ENCODE measurements at places on chromosomes 12 and 14. TPM values are rescaled to one million over a fixed set of nuclear protein-coding genes. Genes with fewer than 3 reads are reported as not detected.
A peak's percentile ranks its signal among the peaks of the same experiment; 100 is the strongest.

DNA sequence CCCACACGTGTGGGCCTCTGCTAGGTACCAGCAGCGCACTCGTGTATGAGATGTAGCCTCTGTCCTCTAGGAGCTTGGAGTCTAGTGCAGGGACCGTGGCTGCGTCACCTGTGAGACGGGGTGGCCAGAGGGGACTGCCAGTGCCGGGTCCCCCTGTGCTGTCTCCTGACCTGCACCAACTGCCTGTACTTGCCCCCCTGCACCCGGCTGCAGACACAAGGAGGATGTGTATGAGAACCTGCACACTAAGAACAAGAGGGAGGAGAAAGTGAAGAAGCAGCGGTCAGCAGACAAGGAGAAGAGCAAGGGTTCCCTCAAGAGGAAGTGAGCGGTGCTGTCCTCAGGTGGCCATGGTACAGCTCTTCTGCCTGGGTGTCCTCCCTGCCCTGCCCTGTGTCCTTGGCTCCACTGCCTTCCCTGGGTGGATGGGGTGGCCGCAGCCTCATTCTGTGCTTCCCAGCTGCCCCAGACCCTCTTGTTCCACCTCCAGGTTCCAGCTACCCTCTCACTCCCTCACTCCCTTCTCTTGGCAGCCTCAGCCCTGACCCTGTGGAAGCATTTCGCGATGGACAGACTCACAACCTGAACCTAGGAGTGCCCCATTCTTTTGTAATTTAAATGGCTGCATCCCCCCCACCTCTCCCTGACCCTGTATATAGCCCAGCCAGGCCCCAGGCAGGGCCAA, 9.6 kb downstream of the PTPN6 start:
- H3K27ac ChIP-seq = peak overlapping the region; percentile 96
- H3K4me1 ChIP-seq = peaks cover 63% of the 10 kb centered on the region
- peaks cover 41% of the 10 kb centered on the region for H3K36me3 ChIP-seq
- peak; percentile 55 for DNase-seq

DNA sequence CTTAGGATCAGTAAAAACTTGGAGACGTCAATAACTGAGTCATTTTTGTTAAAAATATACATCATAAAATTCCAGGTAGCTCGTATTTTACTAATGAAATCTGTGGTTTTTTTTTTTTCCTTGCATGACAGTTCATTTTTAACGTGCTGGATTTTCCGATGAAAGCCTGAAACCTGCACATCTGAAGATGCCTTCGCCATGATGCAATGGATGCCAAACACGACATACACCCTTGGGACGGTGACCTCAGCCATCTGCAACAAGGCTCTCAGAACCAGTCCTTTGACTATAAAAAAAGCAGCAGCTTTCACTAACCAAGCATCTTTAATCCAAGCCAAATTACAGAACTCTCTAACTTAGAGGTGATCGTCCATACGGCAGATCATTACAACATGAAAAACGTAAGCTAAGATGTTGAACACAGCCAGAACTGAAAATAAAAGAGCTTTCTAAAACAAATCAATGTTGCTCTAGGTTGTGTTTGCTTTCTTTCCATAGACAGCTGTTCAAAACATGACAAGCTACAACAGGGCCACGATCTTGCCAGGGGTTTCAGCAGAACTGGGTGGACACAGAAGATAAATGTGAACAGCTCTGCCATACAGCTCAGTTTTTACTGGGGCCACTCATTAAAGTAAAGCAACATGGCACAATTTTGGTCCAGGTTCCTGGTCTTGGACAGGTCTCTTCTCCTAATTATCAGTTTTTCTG, 7.8 kb downstream of the NIN start:
- no peaks in the 10 kb centered on the region for H3K27me3 ChIP-seq
- H3K4me3 ChIP-seq = peak overlapping the region; percentile 78
- peaks cover 62% of the 10 kb centered on the region for H3K4me1 ChIP-seq
- peak overlapping the region; percentile 92 for H3K27ac ChIP-seq

The EML1 gene
- total RNA-seq = 0.69 TPM

GRCh38 chr14:36702474-36702873, 40.8 kb downstream of the PAX9 start:
- no peak overlapping the region for H3K27ac ChIP-seq
- no peaks in the 10 kb centered on the region for H3K36me3 ChIP-seq
- H3K27me3 ChIP-seq = no peaks in the 10 kb centered on the region
- H3K4me3 ChIP-seq = no peak overlapping the region

- no peaks in the 10 kb centered on the region for H3K4me1 ChIP-seq
- H3K36me3 ChIP-seq = no peaks in the 10 kb centered on the region
- H3K27ac ChIP-seq = no peak overlapping the region
- H3K27me3 ChIP-seq = no peaks in the 10 kb centered on the region
- no peak for DNase-seq
These were observed 108.4 kb downstream of the C12orf42 start for GRCh38 chr12:103387385-103387784.

DNA sequence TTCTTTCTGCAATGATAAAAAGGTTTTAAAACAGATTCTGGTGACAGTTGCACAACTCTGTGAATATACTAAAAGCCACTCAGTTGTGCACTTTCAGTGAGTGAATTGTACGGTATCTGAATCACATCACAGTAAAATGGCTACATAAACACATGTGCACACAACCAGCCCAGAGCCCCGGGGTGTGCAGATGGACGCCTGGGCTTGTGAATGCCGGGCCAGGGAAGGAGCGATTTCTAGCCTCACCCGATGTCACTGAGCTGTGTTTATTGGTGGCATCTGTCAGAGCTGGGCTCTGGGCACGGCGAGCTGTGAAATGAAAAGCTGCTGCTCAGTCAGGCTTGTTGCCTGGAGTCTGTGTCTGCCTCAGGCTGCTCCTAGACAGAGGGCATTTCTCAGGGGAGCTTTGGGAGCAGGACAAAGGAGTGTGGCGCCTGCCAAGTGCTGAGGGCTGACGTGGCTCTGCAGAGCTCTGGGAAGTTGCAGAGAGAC, 25.9 kb downstream of the RHOF start:
- H3K27me3 ChIP-seq = no peaks in the 10 kb centered on the region
- no peak overlapping the region for H3K27ac ChIP-seq
- H3K4me3 ChIP-seq = no peak overlapping the region
- DNase-seq = no peak
- no peaks in the 10 kb centered on the region for H3K36me3 ChIP-seq

The PTGDR gene
- total RNA-seq = 2.6 TPM

All from activated naive CD8-positive, alpha-beta T cell treated with anti-CD3 and anti-CD28 coated beads, Interleukin-2, amount 10 ng/mL, durations not matched to agents 7 days and 5 days (primary cell).